ENCODE measurements at places on chromosomes 3 and 15.

GRCh38 chr15:41079717-41080116, 36.4 kb downstream of the INO80 start:
- no peak for DNase-seq

DNA sequence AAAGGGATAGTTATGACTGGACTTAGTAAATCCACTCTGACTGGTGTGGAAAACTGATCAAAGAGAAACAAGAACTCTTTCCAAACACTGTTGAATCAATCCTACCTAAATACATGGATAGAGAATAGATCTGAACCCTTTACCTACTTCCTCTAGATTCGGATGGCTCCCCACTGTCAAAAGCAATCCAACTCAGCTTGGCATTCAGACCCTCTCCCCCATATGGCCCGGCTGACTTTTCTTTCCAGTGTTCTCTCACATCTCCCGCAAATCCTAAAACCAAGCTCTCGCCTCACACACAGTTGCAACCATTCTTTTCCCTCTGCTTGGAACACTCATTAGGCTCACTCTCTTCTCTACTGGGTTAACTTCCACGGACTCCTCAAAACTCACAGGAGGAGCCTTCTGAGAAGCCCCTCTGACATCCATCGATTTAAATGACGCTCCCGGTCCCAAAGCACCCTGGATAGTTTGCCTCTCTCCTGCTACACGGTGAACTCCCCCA, 639 bp downstream of the SPICE1 start:
- DNase-seq: no peak

DNA sequence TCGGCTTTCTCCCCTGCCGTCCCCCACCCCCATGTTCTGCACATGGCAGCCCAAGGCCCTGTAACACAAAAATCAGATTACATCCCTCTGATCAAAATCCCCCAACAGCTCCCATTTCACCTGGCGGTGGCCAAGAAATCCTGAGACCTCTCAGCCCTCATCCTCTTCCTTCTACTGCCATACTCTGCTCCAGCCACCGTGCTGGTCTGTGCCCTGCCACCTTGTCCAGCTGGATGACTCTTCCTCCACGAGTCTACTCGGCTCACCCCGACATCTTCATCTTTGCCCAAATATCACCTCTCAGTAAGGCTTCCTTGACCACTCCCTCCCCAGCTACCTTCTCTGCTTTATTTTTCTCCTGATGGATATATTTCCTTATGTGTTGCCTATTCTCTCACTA, 3.1 kb downstream of the CCDC51 start:
- DNase-seq: no peak

DNA sequence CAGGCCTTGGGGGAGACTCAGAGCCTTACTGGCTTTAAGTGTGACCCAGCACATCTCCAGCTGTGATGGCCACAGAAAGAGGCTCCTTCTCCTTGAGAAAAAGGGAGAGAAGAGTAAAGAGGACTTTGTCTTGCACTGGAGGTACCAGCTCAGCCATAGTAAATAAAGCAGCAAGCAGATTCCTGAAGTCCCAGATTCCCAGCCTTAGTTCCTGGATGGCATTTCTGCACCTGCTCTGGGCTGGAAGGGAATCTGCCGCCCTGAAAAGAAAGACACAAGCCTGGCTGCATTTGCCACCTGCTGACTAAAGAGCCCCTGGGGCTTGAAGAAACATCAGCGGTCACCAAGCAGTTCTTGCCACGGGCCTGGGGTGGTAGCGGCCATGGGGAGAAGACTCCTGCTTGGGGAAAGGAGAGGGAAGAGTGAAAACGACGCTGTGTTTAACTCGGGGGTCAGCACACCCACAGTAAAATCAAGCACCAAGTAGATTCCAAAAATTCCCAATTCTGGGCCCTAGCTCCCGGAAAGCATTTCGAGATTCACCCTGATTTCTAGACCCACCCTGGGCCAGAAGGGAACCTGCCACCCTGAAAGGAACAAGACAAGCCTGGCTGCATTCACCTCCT, 24.2 kb upstream of the TNK2 start:
- DNase-seq: no peak

GRCh38 chr3:4835616-4836043, 143.6 kb upstream of the BHLHE40 start:
- DNase-seq: no peak

DNA sequence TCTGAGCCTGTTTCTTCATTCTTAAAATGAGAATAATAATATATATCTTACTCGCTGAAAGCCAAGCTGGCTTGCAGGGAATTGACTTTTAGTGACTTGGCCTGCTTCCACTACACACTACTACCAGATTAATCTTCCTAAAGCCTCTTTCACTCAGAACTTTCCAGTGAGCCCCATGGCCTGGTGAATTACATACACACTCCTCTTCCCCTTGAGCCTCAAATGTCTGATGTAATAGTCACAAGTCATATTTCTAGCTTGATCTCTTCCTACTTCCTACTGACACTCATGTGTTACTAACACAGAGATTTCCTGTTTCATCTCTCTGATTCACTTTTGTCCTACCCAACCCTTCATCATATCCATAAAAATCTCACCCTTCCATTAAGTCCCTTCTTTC, 82.7 kb upstream of the SOX2 start:
- DNase-seq: no peak

DNA sequence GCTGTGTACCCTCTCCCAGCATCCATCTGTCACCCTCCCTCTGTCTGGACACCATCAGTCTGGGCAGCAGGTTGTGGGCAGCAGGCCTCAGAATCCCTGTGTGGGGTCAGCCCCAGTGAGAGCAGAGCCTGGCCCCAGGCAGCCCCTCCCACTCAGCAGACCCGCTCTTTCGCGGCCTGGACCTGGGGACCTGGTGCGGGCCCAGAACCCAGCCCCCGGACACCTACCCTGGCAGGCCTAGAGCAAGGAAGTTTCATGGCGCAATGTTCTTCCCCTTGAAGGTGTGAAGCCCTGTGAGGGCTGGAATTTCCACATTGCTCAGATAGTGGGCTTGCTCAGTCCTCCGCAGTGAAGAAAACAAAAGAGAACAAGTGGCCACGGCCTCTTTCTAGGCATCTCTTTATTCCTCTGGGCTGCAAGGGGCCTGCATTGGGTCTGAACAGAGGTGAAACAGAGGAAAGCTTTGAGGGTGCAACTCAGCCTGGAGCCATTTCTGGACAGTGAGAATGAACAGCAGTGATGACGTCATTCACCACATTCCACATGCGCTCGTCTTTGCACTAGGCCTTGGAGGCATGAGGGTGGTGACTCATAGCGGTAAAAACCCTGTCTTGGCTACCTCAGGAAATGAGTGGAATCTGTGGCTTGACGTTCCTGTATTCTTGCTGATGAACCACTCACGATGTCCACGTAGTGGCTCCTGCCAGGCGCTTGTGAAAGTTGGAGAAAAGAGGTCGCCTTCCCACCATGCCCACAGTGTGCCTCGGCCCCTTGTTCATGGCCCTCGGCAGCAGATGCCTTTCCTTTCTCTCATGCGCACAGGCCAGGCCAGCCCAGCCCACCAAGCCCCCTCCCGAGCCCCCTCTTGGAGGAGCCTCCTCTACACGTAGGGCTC, 66.1 kb downstream of the SLC30A4 start:
- peak; percentile 34 for DNase-seq

GRCh38 chr15:60762167-60762566, 283.2 kb upstream of the ICE2 start:
- no peak for DNase-seq

DNA sequence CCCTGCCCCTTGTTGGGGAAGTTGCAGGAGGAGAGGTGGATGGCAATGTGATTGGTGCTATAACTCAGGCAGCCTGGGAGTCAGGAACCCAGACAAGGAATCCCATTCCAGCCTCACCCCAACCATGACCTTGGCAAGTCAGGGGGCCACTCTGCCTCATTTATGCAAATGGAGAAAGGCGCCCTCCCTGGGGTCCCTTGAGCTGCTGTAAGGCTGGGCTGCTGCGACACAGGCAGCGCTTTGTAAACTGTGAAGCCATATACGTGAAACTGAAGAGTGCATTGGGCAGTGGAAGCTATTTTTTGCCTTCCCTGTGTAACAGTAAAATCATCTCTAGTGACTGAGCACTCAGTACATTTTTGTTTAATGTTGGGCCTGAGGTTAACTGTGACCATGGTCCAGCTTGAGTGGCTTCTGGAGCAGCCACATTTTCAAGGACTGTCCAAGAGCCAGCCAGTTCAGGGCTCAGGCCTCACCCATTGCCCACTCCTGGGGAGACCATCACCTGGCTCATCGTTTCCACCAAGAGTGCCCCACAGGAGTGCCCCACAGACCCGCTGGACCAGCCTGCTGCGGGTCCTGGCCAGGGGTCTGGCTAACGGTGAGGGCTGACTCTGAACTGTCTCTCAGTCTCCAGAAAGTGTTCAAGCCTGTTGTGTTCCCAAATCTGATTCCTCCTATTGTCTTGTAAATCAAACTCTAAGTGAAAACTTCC, 27.9 kb downstream of the KIF7 start:
- no peak for DNase-seq

DNA sequence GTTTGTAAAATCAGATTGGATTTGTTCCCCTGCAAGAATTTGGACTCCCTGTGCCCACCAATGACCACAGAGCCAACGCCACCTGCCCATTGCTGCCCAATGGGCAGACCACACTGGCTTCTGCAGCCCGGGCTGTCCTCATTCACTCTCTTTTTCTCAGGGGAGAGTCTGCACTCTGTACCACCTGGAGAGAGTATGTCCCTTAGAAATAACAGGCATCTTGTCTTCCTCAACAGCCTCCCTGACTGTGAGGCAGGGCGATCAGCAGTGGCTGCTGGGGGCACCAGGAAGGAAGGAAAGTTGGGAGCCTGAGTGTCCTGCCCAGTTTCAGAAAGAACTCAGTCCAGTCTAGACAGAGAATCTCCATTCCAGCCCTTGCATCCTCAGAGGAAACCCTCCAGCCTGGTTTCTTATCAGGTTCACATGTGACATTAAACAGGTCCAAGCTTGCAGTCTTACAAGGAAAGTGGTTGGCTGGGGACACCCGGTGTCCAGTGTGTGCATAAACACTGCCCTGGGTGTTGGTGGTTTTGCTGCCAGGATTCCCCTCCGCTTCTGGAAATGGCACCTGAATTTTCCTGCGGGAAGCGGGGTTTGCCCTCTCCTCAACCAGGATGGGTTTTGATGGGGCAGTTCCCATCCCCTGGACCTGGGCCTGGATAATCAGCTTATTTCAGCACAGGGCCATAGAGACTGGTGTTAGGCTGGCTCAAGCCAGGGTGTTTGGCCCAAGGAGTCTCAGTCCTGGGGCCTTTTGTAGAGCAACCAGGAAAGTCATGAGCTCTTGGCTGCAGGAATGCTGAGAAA, 37.2 kb downstream of the SSUH2 start:
- peak; percentile 76 for DNase-seq

- DNase-seq: no peak
Observed at GRCh38 chr15:90751300-90751825, 34.2 kb downstream of the BLM start.

DNA sequence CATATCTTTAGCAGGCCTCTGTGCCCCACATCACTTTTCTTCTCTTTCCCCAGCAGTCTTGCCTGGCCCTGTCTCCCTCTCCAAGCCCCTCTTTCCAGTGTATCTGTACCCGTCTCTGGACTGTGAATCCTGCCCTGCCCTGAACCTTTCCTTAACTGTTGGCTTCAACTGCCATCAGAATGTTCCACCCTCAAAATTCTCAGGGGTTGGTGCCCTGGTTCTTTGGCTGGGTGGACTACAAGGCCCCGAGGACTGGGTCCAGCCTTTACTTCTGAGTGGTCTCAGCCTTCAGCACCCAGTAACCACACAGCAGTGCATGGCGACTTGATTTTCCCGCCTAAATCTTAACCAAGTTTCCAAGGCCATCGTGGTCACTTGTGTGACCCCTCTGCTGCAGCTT, 333.5 kb upstream of the RGMA start:
- no peak for DNase-seq

Data from ovary (tissue), 10 donors.